Spleen (tissue), 13 donors: ENCODE measurements at places on chromosomes 4 and X. TPM values are rescaled to one million over a fixed set of nuclear protein-coding genes. Genes with fewer than 3 reads are reported as not detected.

Gene RHOXF1
- 0.15 TPM for polyA plus RNA-seq

Gene TLR2
- 4.8 TPM for polyA plus RNA-seq

Gene ADGRL3
- 0.22 TPM for polyA plus RNA-seq

Gene SHROOM4
- 0.24 TPM for polyA plus RNA-seq

Gene TBC1D8B
- polyA plus RNA-seq, result 1.5 TPM

- DNase-seq, result no peak
These were observed 7.2 kb downstream of the GNRHR start for GRCh38 chr4:67746797-67747495.
